Astrocyte (in vitro differentiated cells and primary cell): ENCODE measurements at places on chromosomes 3 and 15.
A peak's percentile ranks its signal among the peaks of the same experiment; 100 is the strongest.

GRCh38 chr3:14907043-14907966 lies 40.1 kb upstream of the NR2C2 start:
- H3K4me1 ChIP-seq: no peaks in the 10 kb centered on the region
- no peak overlapping the region for H3K4me3 ChIP-seq
- H3K27ac ChIP-seq: no peak overlapping the region
- no peaks in the 10 kb centered on the region for H3K36me3 ChIP-seq
- no peak for DNase-seq
- no peaks in the 10 kb centered on the region for H3K27me3 ChIP-seq

DNA sequence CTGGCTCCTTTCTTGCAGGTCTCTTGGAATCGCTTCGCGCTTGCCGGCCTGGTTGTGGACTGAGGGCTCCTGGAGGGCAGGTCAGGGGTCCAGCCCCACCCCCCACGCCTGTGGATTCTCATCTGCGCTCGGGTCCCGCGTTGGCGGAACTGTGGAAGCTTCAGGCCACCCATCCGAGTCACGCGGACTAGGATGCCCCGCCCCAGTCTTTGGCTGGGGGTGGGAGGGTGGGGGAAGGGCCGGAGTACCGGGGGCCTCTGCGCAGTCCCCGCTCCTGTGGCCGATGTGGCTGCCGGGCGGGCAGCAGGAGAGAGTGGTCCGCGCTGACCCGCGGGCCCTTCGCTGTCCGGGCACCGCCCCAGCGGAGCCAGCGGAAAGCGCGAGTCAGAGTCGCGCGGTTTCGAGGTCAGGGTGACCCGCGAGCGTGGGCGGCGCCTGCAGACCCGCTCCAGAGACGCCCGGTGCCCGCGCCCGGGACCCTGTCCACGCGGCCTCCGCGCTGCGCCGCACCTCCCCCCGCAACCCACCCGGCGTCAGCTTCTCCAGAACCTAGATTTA lies 114.2 kb downstream of the KLF13 start:
- no peak for DNase-seq
- H3K27me3 ChIP-seq: no peaks in the 10 kb centered on the region
- no peaks in the 10 kb centered on the region for H3K36me3 ChIP-seq
- H3K4me1 ChIP-seq: peaks cover 32% of the 10 kb centered on the region
- peak overlapping the region; percentile 47 for H3K4me3 ChIP-seq

GRCh38 chr3:157388976-157389375 lies 47.7 kb upstream of the PTX3 start:
- H3K4me3 ChIP-seq: no peak overlapping the region
- H3K27ac ChIP-seq: no peak overlapping the region
- no peaks in the 10 kb centered on the region for H3K36me3 ChIP-seq
- no peaks in the 10 kb centered on the region for H3K27me3 ChIP-seq

DNA sequence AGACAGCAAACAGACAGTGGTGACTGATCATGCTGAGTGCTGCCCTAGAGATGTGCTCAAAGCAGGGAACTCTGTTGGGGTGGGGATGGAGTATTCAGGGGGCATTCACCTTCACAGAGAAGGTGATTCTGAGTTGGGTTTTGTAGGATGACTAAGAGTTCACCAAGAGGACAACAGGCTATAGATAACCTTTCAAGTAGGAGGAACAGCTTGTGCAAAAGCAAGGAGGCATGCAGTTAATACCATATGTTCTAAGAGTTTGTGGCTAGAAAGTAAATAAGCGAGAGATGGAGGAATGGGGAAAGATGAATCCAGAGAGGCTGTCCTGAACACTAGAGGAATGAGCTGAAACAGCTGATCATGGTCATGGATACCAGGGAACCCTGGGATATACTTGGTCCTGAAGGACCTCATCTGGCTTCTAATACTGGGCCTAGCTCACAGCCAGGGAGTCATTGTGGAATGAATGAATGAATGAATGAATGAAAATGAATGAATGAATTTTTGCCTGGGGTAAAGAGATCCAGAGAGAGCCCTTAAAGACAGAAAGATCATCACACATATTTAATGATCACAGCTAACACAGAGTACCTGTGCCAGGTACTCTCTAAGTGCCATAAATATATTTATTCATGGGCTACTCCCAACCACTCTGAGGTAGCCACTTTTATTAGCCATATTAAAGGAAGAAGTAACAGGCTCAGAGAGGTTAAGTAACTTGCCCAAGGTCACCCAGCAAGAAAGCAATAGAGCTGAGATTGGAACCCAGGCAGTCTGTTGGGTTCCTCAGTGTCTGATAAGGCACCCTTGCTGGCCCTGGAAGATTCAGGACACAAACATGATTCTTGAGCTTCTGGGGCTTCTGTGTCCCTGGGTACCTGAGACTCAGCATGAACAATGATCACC lies 22.0 kb downstream of the SMAD6 start:
- no peak overlapping the region for H3K4me3 ChIP-seq
- H3K4me1 ChIP-seq: peaks cover 27% of the 10 kb centered on the region
- H3K36me3 ChIP-seq: no peaks in the 10 kb centered on the region
- peak; percentile 58 for DNase-seq

- no peak overlapping the region for H3K4me3 ChIP-seq
- peaks cover 22% of the 10 kb centered on the region for H3K4me1 ChIP-seq
- peak overlapping the region; percentile 62 for H3K27ac ChIP-seq
- DNase-seq: peak; percentile 21
- no peaks in the 10 kb centered on the region for H3K27me3 ChIP-seq
- no peaks in the 10 kb centered on the region for H3K36me3 ChIP-seq
These were observed 32.4 kb upstream of the MTMR10 start for GRCh38 chr15:31023841-31024240.
